ENCODE measurements at places on chromosomes 2 and 18.

GRCh38 chr18:24534271-24534670 is 73.8 kb downstream of the HRH4 start:
- DNase-seq = no peak

DNA sequence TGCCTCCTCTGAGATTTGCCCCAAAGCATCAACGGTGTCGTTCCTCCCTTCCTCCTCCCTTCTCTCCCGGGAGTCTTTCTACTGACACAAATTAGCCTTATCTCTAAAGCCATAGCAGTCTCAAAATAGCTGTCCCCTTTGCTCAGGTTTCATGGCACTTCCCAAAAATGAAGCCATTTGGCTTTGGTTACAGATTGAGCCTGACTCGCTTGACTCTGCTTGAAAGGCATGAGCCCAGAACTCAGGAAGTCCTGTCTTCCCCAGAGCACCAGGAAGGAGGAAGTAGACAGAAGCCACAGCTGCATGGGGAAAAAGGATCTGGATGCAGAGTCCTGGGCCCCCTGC is 234.4 kb upstream of the RGPD4 start:
- DNase-seq = no peak

DNA sequence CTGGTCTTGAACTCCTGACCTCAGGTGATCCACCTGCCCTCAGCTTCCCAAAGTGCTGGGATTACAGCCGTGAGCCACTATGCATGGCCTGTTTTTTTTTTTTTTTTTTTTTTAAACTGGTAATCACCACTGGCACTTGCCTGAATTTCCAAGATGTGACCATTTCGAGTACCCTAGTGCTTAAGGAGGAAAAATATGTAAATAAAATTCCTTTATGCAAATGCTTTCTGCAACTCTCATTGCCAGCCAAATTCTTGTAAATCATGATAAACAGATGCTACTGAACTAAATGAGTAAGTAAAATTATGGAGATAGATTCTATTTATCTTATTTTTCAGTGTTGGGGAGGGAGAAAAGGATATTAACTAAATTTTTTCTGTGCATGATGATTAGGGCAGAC is 18.6 kb downstream of the CDCA7 start:
- no peak for DNase-seq

GRCh38 chr2:127585270-127585807 is 49.9 kb downstream of the MYO7B start:
- DNase-seq = no peak

DNA sequence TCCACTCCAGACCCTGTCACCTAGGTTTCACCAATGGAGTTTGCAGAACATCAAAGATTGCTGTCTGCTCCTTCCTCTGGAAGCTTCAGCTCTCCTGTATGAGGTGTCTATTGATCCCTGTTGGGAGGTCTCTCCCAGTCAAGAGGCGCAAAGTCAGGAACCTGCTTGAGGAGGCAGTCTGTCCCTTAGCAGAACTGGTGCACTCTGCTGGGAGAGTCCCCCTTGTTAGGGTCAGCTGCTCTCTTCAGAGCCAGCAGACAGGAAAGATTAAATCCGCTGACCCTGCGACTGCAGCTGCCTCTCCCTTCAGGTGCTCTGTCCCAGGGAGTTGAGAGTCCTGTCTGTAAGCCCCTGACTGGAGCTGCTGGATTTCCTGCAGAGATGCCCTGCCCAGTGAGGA is 195.7 kb downstream of the PPP1R1C start:
- no peak for DNase-seq

- DNase-seq = no peak
Measured at GRCh38 chr18:600107-600506, 3.3 kb downstream of the CLUL1 start.

Data from stimulated activated CD4-positive, alpha-beta T cell treated with anti-CD3 and anti-CD28 coated beads, TNF-alpha, amount 100 ng/mL, for 1 hour (primary cell).